ENCODE measurements at places on chromosomes 3 and 15. TPM values are rescaled to one million over a fixed set of nuclear protein-coding genes. Genes with fewer than 3 reads are reported as not detected.
A peak's percentile ranks its signal among the peaks of the same experiment; 100 is the strongest.

- no peaks in the 10 kb centered on the region for H3K36me3 ChIP-seq
- peak; percentile 85 for DNase-seq
- peaks cover 47% of the 10 kb centered on the region for H3K4me1 ChIP-seq
- H3K27me3 ChIP-seq = no peaks in the 10 kb centered on the region
- H3K27ac ChIP-seq = peak overlapping the region; percentile 95
Measured at GRCh38 chr15:58247855-58248842, 110.0 kb downstream of the AQP9 start.

- no peaks in the 10 kb centered on the region for H3K4me1 ChIP-seq
- H3K4me3 ChIP-seq = no peak overlapping the region
- H3K27me3 ChIP-seq = peaks cover 3% of the 10 kb centered on the region
- DNase-seq = no peak
Measured at GRCh38 chr3:63613561-63613960, 38.9 kb upstream of the SNTN start.

GRCh38 chr3:72633534-72633933, 214.7 kb downstream of the SHQ1 start:
- peaks cover 8% of the 10 kb centered on the region for H3K27me3 ChIP-seq
- H3K4me1 ChIP-seq = no peaks in the 10 kb centered on the region
- DNase-seq = no peak
- no peaks in the 10 kb centered on the region for H3K36me3 ChIP-seq
- no peak overlapping the region for H3K4me3 ChIP-seq

DNA sequence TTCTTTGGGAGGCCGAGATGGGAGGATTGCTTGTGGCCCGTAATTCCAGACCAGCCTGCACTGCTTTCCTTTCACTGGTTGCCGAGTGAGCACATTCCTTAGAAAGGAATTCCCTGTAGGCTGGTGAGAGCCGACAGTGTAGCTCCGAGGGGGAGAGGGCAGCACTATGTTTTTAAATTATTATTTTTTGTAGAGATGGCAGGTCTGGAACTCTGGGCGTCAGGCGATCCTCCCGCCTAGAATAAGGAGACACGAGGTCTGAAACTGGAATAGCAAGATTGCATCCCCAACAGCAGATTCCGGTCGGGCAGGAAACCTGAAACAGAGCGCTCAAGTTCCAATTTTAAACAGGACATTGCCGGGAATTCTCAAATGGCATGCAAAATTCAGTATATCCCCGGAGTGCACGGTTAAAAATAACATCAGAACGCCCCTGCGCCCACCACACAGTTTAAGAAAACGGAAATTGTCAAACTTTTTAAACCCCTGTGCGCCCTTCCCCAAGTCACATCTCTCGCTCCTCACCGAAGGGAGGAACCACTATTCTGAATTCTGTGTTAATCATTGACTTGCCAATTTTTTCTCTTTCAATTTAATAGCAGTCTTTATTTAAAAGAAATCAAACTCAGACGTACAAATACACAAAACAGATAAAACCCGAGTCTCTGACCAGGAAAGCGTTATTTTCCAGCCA, 643 bp upstream of the RNU5B-1 start:
- peak overlapping the region; percentile 75 for H3K4me3 ChIP-seq
- no peaks in the 10 kb centered on the region for H3K36me3 ChIP-seq
- H3K27ac ChIP-seq = peak overlapping the region; percentile 99
- peak; percentile 26 for DNase-seq

DNA sequence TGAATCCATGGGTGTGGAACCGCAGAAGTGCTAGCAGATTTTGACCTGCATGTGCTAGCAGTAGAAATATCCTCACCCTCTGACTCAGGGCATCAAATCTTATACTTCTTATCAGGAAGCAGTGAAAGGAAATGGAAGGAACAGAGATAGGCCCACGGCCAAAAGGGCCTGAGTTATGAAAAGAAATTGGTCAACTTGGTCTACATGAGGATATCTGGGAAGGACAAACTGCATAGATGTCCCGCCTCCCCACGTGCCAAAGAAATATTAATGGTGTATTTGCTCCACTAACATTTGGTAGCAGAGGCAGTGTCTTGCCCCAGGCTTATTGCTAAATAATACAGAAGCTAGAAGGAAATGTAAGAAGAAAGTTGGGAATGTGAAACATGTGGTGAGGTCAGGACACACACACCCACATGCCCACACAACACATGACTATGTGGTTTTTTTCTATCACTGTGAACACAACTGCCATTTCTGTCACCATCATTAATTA, 93.6 kb upstream of the COL8A1 start:
- no peak overlapping the region for H3K4me3 ChIP-seq
- H3K36me3 ChIP-seq = no peaks in the 10 kb centered on the region
- DNase-seq = peak; percentile 23
- peaks cover 53% of the 10 kb centered on the region for H3K4me1 ChIP-seq
- H3K27ac ChIP-seq = peak overlapping the region; percentile 83

- H3K4me3 ChIP-seq = no peak overlapping the region
- H3K36me3 ChIP-seq = no peaks in the 10 kb centered on the region
- H3K27me3 ChIP-seq = peaks cover 42% of the 10 kb centered on the region
- DNase-seq = no peak
- peaks cover 3% of the 10 kb centered on the region for H3K4me1 ChIP-seq
Measured at GRCh38 chr15:29134641-29135308, 134.8 kb downstream of the NSMCE3 start.

Gene A4GNT
- total RNA-seq = not detected

DNA sequence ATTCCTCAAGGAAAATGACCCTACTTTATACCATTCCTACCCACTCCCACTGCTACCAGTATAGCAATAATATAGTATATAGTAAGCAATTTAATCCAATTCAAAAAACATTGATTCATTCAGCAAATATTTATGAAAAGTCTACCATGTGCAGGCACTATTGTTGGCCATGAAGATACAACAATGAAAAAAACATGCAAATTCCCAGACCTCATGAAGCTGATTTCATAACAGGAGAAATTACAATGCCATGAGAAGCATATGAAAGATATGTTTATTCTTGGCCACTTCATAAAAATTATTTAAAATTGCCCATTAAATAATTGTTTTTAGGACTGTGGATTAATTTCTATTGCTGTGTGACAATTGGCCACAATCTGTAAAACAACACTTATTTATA, 315.8 kb upstream of the COL8A1 start:
- H3K27me3 ChIP-seq = no peaks in the 10 kb centered on the region
- H3K4me3 ChIP-seq = no peak overlapping the region
- no peaks in the 10 kb centered on the region for H3K4me1 ChIP-seq
- DNase-seq = no peak

- H3K4me3 ChIP-seq = no peak overlapping the region
- peaks cover 10% of the 10 kb centered on the region for H3K4me1 ChIP-seq
- no peaks in the 10 kb centered on the region for H3K27me3 ChIP-seq
- H3K36me3 ChIP-seq = peaks cover 91% of the 10 kb centered on the region
- no peak for DNase-seq
Measured at GRCh38 chr15:40412095-40412759, 6.6 kb downstream of the IVD start.

DNA sequence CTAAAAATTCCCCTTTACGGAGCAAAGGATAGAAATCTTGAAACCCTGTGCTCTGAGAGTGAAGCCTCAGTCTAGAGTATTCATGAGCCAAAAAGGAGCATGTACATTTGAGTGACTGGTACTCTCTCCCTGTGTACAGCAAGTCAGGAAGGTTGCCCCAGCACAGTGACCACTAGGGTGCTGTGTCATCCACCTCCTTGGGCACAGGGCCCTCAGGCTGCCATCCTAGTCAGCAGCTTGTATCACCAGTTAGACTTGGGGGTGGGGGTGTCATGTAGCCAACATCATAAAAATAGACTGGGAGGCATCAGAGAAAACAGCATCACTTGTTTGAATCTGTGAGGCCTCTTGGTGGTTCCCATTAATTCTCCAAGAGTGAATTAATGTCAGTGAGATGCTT, 12.0 kb downstream of the NME9 start:
- H3K36me3 ChIP-seq = no peaks in the 10 kb centered on the region
- H3K4me1 ChIP-seq = no peaks in the 10 kb centered on the region
- no peaks in the 10 kb centered on the region for H3K27me3 ChIP-seq
- no peak for DNase-seq
- no peak overlapping the region for H3K27ac ChIP-seq
- no peak overlapping the region for H3K4me3 ChIP-seq

GRCh38 chr15:68639926-68640600, 61.3 kb downstream of the CORO2B start:
- H3K4me1 ChIP-seq = peaks cover 73% of the 10 kb centered on the region
- peak overlapping the region; percentile 75 for H3K27ac ChIP-seq
- no peak overlapping the region for H3K4me3 ChIP-seq
- no peaks in the 10 kb centered on the region for H3K36me3 ChIP-seq
- H3K27me3 ChIP-seq = no peaks in the 10 kb centered on the region

DNA sequence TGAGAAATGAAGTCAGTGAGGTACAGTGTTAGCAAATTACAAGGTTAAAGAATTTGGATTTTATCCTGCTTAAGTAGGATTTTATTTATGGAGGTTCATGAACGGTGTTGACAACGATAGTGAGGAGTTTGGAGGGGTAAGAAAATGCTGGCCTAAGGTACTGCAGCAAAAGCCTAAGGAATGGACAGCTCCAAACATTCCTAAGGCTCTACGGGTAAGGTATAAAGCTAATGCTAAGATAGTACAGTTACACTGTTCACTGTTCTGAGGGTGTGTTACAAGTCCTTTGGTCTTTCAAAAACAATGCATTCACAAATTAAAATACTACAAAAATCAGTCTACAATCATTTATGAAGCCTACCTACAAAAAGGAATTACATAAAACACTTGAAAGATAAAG, 7.3 kb downstream of the MTMR10 start:
- DNase-seq = no peak
- peak overlapping the region; percentile 24 for H3K4me3 ChIP-seq
- H3K27ac ChIP-seq = peak overlapping the region; percentile 73
- H3K36me3 ChIP-seq = peaks cover 16% of the 10 kb centered on the region
- peaks cover 94% of the 10 kb centered on the region for H3K4me1 ChIP-seq

Gene TRH
- not detected for total RNA-seq

Gene EBLN2
- total RNA-seq = 0.99 TPM

- peaks cover 13% of the 10 kb centered on the region for H3K4me1 ChIP-seq
- H3K4me3 ChIP-seq = no peak overlapping the region
- DNase-seq = no peak
- no peaks in the 10 kb centered on the region for H3K27me3 ChIP-seq
- H3K27ac ChIP-seq = peak overlapping the region; percentile 57
- H3K36me3 ChIP-seq = peaks cover 70% of the 10 kb centered on the region
Measured at GRCh38 chr3:57646723-57647122, 46.2 kb downstream of the DENND6A start.

Gene ESYT3
- 1.0 TPM for total RNA-seq

GRCh38 chr15:20361091-20361490, 180.5 kb downstream of the GOLGA6L6 start:
- no peaks in the 10 kb centered on the region for H3K36me3 ChIP-seq
- peaks cover 38% of the 10 kb centered on the region for H3K27me3 ChIP-seq

Gene GOLGA8S
- total RNA-seq = 0.33 TPM

- H3K27ac ChIP-seq = no peak overlapping the region
- no peaks in the 10 kb centered on the region for H3K36me3 ChIP-seq
- H3K4me1 ChIP-seq = no peaks in the 10 kb centered on the region
- H3K4me3 ChIP-seq = no peak overlapping the region
- no peak for DNase-seq
Measured at GRCh38 chr3:194806991-194807630, 121.4 kb downstream of the FAM43A start.

DNA sequence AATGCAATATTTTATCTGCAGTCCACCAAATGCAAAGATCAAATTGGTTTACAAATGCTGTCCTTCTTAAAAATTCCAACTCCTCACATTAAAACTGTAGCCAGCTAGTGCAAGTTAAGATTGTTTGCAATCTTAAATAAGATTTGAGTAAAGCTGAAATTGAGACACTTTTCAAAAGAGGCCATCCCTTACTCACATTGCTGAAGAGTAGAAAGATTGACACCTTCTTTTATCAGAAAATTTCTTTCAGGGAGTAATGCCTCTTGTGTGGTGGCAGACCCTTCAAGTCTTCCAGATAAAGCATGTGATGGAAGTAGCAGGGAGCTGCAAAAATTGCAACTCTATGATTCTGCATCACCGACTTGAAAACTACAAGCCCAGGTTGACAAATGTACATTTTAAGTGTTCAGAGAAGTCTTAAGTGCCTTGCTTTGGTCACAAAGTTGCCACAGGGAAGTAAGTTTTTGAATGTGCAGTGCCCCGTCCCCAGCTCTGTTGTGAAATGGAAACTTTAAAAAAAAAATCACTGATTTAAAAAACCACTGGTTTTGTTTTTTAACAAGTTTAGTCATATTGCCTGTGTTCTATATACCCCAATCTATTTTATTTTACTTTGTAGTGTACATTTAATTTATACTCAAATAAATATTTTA, 12.6 kb downstream of the CD86 start:
- no peaks in the 10 kb centered on the region for H3K27me3 ChIP-seq
- DNase-seq = no peak
- H3K27ac ChIP-seq = no peak overlapping the region
- no peaks in the 10 kb centered on the region for H3K4me1 ChIP-seq
- H3K36me3 ChIP-seq = no peaks in the 10 kb centered on the region

DNA sequence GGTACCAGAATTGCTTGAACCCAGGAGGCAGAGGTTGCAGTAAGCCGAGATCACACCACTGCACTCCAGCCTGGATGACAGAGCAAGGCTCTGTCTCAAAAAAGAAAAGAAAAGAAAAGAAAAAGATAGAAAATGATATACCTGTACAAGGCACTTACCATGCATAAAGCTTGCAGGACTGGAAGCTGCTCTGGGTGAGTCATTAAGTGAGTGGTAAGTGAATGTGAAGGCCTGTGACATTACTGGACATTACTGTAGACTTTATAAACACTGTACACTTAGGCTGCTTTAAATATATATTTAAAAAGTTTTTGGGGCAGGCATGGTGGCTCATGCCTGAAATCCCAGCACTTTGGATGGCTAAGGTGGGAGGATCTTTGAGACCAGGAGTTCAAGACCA, 99.2 kb downstream of the SLMAP start:
- H3K36me3 ChIP-seq = peaks cover 25% of the 10 kb centered on the region
- H3K4me3 ChIP-seq = no peak overlapping the region
- no peaks in the 10 kb centered on the region for H3K4me1 ChIP-seq
- H3K27me3 ChIP-seq = no peaks in the 10 kb centered on the region
- no peak for DNase-seq
